ENCODE measurements at places on chromosomes 5 and 9. TPM values are rescaled to one million over a fixed set of nuclear protein-coding genes. Genes with fewer than 3 reads are reported as not detected.

DNA sequence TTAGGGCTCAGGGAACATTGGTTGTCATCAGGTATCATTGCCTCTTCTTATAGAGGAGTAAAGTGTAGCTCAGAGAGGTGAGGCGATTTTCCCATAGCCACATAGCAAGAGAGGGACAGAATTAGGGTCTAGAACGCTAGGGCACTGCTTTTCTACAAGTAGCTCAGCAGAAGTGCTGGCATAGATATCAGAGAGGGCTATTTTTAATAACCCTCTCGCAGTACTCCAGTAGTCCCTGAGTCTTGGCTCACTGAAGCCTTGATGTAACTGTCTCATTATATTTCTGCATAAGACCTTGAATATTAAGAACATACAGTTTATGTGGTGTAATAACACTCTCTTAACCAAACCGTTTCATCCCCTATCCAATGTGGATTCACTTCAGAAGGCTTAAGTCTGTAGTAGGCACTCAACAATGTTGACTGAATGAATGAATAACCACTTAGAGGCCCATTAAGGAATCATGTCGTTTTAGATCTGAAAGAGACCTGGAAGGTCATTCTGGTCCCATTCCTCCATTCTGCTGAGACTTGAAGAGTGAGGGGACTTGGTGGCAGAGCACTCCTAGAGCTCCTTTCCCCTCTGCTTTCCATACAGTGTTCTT lies 4.7 kb upstream of the FRMPD1 start:
- DNase-seq = no peak

GRCh38 chr9:126159430-126160060 lies 167.1 kb upstream of the MVB12B start:
- no peak for DNase-seq

DNA sequence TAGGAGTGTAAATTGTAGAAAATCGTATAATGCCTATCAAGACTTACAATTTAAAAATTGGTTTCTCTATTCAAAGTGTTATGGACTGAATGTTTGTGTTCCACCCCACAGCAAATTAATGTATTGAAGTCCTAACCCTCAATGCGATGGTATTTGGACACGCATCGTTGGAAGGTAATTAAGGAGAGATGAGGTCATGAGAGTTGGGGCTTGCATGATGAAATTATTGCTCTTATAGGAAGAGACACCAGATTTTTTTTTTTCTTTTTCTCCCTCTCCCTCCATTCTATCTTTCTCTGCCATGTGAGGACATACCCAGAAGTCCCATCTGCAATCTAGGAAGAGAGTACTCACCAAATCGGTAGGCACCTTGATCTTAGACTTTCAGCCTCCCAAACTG lies 189.2 kb downstream of the MAN2A1 start:
- no peak for DNase-seq

- DNase-seq = peak; percentile 37
These were observed 279.1 kb downstream of the TLE1 start for GRCh38 chr9:81410201-81410600.

DNA sequence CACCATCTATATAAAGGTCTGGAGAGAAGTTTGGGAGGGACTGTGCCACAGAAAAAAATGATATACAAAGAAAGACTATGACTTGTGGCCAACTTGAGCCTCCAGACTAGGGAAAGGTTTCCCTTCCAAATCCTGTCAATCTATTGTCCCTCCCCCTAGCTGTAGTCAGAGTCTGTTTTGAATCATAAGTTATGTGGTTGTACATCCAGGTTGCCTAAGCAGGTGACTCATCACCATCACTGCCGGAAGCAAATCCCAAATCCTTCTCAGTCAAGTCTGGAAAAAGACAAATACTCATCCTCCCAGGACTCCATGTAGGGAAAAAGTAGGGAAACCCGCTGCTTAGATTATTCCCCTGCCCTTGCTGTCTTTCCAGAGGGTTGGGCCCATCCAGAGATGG lies 235.7 kb downstream of the CDK5RAP2 start:
- DNase-seq = peak; percentile 87

DNA sequence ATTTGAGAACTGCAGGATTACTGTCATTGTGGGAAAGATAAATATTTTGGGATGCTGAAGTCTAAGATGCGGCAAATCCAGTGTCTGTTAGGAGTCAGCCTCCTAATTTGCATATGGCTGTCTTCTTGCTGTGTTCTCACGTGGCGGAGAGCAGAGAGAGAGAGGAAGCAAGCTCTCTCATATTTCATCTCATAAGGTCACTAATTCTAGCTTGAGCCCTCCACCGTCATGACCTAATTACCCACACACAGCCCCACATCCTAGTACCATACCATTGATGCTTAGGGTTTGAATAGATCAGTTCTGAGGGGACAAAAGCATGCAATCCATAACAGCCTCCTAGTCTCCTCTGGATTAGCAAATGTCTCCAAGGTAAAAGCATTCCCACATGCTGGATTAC lies 124.5 kb downstream of the CDH12 start:
- DNase-seq = no peak

DNA sequence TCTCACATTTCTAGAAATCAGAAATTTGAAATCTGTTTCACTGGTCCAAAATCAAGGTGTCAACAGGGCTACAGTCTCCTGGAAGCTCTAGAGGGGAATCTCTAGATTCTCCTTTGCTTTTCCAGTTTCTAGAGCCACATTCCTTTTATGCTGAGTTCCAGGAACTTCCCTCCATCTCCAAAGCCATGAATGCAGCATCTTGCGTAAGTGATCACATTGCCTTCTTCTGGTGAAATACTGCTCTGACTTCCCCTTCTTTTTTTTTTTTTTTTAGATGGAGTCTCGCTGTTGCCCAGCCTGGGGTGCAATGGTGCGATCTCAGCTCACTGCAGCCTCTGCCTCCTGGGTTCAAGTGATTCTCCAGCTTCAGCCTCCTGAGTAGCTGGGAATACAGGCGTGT lies 23.8 kb downstream of the GDA start:
- DNase-seq = peak; percentile 46

DNA sequence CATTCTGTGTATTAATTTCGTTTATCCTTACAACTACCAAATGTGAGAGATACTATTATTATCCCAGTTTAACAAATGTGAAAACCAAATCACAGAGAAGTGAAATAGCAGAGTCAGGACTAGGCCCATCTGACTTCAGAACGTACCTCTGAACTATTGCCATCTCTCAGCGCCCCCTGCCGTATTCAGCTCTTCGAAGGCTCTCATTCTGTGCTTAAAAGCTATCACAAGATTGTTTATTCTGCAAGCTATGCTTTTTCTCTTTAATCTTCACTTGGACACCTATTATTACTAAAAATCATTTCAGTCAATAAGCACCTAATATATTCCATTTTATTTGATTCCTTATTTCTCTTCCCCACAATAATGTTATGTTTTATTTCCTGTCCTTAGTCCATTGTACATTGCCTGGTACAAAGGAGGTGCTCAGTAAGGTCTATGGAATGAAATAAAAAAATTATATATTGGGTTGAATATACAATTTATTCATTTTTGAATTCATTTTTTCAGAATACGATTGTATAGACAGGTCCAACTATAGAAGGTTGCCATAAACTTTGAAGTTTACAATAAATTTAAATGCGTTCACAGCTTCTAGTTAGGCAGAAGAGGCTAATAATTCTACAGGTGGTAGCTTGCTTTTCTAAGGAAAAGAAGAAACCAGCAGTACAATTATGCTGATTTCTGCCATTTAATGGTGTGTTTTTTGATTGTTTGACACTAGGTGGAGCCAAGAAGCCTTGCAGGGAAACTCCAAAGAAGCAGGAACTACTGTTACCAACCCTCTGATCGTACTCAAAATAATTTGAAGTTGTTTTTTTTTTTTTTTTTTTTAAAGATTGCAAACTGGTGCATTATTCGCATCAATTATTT lies 202.2 kb upstream of the DMRTA1 start:
- peak; percentile 27 for DNase-seq

DNA sequence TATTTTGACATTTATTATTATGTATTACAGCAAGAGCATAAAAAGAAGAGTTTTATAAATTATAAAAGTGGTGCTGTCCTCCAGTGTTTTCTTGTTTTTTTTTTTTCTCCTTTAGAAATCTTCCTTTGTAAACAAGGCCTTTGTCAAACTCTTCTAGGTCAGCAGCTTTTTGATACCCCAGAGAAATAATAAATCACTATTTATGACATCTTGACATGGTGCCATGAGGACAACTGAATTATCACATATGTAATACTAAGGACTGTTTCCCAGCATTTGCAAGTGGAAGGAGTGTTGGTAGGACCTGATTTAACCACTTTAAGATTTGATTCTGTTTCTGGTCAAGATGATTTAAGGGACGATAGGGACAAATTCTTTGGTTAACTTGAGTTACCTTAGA lies 4.6 kb downstream of the SMARCA2 start:
- no peak for DNase-seq

GRCh38 chr9:87602933-87603643 lies 105.4 kb downstream of the DAPK1 start:
- no peak for DNase-seq

DNA sequence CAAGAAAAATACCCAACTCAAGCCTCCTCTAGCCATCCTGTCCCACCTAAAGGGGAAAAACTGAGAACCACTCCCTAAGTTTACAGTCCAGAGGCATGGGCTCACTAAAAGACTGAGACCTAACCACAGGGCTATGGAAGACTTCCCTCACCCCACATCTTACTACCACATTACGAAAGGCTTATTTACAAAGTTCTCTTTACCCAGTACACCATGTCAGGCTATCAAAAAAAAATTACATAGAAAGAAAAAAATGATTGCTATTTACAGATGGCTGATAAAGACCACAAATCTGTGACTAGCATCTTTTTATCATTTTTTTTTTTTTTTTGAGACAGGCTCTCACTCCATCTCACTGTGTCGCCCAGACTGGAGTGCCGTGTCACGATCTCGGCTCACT lies 69.7 kb upstream of the TNPO1 start:
- DNase-seq = no peak

DNA sequence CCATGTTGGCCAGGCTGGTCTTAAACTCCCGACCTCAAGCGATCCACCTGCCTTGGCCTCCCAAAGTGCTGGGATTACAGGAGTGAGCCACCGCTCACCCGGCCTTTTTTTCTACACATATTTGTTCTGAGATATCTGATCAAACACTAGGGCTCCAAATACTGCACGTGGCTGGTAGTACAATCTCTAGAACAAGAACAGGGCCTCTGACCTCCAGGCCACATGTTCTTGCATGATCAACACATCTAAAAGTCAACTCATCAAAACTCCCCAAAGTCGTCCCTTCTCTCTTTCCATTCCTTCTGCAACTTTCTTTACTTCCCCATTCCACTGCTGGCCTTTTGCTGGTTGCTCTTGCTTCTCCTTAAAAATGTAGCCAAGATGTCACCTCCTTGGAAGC lies 113.3 kb upstream of the LHFPL2 start:
- no peak for DNase-seq

- no peak for DNase-seq
These were observed 55.6 kb downstream of the MACROH2A1 start for GRCh38 chr5:135343413-135343812.

GRCh38 chr9:19074229-19074628 lies 25.0 kb downstream of the RRAGA start:
- no peak for DNase-seq

DNA sequence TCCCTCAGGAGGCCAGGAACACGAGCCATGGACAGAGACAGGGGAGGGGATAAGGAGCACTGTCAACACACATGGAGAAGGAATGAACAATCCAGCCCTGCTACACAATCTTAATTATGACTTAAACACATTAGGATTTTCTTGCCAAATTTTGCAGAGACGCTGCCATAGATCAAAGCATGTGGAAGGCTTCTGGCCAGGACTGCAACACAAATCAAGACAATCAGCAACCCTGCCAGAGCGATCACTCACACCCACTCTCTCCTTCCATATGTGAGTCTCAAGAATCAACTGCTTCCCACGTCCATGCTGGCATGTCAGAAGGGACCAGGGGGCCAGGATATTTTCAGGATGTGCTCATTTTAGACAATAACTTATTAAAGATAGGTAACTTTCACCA lies 85.6 kb downstream of the ROR2 start:
- DNase-seq = no peak

Gene CMBL
- 9.0 TPM for total RNA-seq

Gene HAUS6
- total RNA-seq = 16.2 TPM

Gene RNF130
- 28.6 TPM for total RNA-seq

Gene SLC34A1
- not detected for total RNA-seq

Gene FIBCD1
- 5.3 TPM for total RNA-seq

Gene SPINK6
- not detected for total RNA-seq

Gene PCDHGB2
- 5.6 TPM for total RNA-seq
